ENCODE measurements at places on chromosomes 12 and 14. TPM values are rescaled to one million over a fixed set of nuclear protein-coding genes. Genes with fewer than 3 reads are reported as not detected.

Gene ZFP36L1
- 191 TPM for total RNA-seq

Gene SLC25A47
- total RNA-seq = not detected

Gene MMP17
- 2.5 TPM for total RNA-seq

DNA sequence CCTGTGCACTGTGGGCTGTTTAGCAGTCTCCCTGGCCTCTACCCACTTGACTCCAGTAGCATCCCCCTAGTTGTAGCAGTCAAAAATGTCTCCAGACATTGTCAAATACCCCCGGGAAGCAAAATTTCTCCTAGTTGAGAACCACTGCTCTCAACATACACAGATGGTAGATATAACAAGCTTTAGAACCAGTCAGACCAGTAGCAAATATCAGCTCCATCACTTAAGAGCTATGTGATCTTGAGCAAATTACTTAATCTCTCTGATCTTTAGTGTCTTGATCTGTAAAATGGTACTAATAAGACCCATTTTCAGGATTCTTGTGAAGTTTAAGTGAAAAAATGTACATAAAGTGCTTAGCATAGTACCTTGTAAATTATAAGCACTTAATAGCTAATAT lies 96.2 kb downstream of the DUSP6 start:
- DNase-seq = no peak

GRCh38 chr14:44979273-44979672 lies 17.3 kb downstream of the TOGARAM1 start:
- no peak for DNase-seq

DNA sequence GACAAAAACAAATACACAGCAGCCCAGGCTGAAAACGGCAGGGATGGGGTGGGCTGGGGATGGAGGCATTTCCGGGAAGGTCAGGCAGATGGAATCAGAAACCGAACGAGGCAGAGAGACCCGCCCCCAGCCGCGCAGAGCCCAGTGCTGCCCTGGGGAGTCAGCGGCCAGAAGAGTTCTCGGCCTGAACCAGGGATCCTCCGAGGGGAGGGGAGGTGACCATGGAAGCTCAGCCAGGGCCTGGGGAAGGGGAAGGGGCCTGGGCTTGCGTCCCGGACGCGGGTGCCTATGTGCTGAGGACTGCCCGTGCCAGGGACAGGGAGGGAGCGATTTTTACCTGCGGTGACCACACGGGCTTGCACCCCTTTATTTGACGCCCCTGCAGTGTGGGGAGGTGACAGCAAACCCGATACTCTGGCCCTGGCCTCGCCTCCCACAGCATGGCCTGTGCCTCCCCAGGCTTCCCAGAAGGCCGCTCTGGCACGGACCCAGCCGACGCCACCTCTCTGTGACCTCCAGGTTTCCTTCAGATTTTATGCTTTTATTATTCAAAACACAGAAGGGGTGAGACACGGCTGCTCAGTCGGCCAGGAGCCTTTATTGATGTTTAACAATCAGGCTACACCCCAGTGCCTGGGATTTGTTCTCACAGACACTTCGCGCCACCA lies 7.7 kb downstream of the LRCOL1 start:
- DNase-seq = no peak

DNA sequence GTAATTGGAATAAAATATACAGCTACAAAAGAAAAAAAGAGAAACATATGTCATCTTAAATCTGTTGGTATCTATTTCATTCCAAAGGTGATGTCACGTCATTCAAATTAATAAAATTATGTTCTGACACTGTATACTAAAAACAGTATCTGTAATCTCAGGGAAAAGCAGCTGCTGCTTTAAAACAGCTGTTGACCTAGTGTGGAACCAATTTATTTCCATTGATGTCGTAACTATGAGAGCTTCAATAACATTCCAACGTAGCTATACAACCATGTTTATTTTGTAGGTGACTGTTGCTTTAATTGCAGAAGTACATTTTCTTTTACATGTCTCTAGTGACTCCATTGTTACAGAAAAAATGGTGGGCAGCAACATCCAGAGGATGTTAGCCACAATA lies 571.7 kb downstream of the RPS29 start:
- no peak for DNase-seq

Gene TAS2R7
- total RNA-seq = not detected

Measured in esophagus muscularis mucosa (tissue), 4 donors.